COR-L47 (cell line): ENCODE measurements at places on chromosomes 2 and 18.

DNA sequence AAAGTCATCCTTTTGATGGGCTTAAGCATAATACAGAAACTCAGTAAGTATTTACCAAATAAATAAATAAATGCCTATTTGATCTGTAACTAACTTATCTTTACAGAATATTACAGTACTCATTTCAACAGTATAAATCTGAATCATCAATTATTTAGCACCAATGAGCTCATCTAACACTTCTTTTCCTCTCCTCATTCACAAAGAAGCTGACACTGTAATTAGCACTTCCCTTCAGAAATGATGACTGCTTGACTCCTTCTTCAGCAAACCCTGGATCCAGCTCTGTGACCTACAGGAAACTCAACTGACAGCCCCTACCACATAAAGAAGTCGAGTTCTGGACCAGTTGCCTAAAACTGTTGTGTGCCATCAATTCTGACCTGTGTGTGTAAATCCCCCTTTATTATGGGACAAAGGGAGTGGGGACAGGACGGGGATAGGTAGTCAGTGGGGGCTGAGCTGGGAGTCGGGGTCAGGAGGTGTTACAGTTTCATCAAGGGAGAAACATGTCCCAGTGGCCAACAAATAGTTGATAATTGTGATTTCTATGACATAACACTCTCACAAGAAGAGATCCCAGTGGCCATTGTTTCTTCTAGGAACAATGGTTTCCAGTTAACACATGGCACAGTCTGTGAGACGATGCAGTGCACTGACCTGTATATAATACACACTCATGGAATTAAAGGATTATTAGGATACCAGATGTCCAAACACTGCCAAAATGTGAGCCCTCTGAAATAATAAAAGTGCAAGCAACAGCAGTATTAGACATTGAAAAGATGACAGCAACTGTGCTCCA lies 68.7 kb downstream of the STK39 start:
- DNase-seq, result peak; percentile 16

GRCh38 chr2:182349268-182349667 lies 77.6 kb downstream of the PDE1A start:
- DNase-seq, result no peak

- no peak for DNase-seq
Observed at GRCh38 chr2:164739966-164740365, 101.7 kb downstream of the COBLL1 start.

- DNase-seq, result peak; percentile 38
Observed at GRCh38 chr18:22813648-22814328, 119.3 kb upstream of the RBBP8 start.

- peak; percentile 75 for DNase-seq
Observed at GRCh38 chr2:214410918-214411554, at the start of gene VWC2L. Gene VWC2L (plus strand): TSS chr2:214411054. CDS start chr2:214414194, 3,140 bp downstream.

- DNase-seq, result no peak
Observed at GRCh38 chr2:231347081-231347480, 48.4 kb upstream of the B3GNT7 start.

DNA sequence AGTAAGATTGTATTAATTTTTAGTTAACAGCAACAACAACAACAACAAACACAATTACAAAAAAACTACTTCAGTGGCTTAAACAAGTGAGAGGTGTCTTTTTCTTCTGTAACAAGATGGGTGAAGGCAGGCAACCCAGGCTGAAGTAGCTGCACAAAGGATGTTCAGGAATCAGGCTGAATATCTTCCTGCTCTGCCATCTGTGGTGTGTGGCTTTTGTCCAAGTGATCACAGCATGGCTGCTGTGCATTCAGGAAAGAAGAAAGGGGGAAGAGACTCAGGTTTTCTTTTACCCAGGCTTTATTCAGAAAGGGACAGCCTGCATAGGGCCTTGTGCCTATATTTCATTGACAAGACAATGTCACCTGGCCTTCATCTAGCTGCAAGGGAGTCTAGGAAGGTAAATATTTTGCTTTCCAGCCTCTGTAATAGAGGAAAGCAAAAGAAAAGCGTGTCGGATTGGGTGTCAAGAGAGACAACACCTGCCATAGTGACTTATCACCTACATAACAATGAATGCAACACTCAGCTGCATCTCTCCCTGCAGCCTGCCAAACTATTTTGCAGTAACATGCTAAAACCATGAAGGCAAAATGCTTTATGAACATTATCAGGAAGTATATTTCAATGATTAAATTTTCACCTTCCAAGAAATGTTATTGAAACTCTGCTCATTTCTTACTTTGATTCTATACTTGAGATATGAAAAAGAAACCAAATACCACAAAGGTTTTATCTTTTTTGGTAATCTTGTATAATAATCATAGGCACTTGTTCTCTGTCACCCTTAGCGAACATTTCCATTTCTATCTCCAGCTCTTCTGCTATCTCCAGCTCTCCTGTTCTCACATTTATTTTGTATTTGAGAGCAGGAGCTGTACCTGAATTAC lies 14.6 kb downstream of the G6PC2 start:
- DNase-seq, result no peak

- DNase-seq, result peak; percentile 32
Observed at GRCh38 chr2:141554810-141555209, 576.0 kb downstream of the LRP1B start.

- no peak for DNase-seq
Observed at GRCh38 chr2:164711766-164712138, 90.5 kb upstream of the GRB14 start.

DNA sequence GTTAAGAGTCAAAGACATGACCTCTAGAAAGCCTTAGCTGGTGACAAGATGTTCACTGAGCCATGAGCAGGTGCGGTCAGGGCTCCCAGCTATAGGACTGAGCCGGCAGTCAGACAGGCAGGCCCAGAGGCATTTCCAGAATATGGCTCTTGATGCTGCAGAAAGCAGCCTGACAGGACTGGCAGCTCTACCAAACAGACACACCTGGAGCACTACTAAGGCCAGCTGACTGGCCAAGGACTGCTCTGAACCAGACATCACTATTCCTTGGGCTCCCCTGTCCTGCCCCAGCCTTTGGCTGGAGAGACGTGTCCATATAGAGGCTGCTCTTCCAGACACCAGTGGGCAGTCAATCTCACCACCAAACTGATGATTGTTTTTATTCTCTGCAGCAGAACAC lies 98.8 kb downstream of the RIF1 start:
- DNase-seq, result no peak

GRCh38 chr2:195737511-195738325 lies 80.7 kb downstream of the SLC39A10 start:
- DNase-seq, result no peak

DNA sequence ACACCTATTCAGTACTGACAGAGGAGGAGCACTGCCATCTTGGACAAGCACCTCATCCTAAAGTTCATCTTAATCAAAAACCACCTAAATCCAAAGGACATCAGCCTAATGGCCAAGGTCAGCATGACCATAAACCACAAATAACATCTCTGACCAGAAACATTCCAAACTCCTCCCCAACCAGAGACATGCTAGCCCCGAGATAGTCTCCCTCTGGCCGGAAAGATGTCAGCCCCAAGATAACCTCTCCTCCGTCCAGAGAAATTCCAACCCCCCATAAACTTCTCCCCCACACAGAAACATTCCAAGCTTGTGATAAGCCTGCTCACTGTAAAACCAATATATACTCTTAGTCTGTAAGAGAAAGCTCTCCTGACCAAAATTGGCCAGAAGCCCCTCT lies 260.6 kb downstream of the CLIP4 start:
- DNase-seq, result no peak

DNA sequence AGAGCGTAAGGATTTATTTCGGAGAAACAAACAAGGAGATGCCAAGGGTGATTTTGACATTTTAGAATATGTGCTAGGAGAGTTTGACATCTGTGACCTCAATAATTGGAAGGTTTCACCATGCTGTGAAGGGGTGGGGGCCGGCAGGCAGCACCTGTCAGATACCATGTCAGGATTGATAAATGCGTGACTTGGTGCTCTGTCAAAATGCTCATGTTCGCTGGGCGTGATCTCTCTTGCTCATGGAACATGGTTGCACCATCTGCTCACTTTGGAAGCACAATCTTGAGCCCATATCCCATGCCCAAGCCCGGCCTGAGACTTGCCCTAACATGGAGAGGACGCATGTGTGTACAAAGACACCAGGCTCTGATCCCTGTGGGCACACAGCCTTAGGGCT lies 347.6 kb downstream of the RNF144A start:
- no peak for DNase-seq

GRCh38 chr2:189285962-189286645 lies 106.5 kb upstream of the COL5A2 start:
- no peak for DNase-seq

- no peak for DNase-seq
Observed at GRCh38 chr18:3218819-3219218, 949 bp downstream of the MYOM1 start.

- DNase-seq, result no peak
Observed at GRCh38 chr2:3547915-3548314, 10.2 kb downstream of the RNASEH1 start.

GRCh38 chr2:97718051-97718882 lies 4.9 kb downstream of the ZAP70 start:
- DNase-seq, result no peak

GRCh38 chr18:48819276-48819675 lies 131.5 kb downstream of the SMAD7 start:
- no peak for DNase-seq

DNA sequence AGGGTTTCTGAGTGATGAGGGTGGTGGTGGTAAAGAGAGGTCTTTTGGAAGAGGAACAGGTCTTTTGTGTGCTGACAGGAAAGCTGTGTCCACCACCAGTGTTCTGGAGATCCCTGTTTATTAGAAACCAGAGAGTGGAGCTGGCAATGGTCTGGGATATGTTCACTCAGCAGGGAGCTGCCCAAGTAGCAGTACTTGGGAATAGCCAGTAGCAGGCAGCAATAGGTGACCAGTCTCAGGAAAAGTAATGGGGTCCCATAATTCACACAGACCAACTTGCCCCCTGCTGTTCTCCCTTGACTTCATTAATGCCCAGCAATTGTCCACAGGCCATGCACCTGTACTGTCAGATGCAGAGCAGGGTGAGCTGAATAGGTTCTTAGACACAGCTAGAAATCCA lies 1.8 kb downstream of the TSPYL6 start:
- no peak for DNase-seq

DNA sequence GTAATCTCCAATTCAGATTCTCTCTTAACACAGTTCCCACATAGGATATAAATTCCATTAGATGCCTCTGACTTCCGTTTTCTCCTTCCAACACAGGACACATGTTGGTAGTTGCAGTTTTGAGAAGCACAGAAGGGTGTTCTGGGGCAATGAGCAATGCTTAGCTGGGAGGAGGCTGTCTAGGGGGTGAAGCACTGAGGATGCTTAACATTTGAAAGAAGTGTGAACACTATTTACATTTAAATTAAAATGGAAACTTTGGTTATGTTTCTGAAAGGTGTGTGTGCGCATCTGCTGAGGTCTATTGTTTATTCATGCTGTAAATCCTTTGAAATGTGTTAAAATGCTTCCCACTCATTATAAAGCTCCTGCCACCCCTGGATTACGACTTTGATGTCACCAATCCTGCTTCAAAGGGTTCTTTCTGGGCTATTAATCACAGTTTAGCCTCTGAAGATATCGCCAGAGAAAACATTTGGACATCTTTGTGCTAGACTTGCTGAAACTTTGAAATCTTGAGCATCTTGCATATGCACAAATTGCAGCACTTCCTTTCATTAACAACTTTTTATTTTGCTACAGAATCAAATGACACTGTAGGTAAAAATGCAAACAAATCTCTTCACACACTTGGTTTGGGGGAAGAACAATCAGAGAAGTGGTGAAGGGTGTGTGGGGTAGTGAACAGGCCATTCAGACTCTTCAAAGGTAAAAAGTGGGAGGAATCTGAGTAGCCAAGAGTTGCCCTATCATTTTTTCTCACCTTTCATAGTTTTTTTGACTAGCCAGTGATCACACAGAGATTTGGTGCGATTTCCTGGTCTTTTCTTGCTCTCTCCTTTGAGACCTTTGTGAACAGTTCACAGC lies 258.4 kb downstream of the MYO3B start:
- no peak for DNase-seq

DNA sequence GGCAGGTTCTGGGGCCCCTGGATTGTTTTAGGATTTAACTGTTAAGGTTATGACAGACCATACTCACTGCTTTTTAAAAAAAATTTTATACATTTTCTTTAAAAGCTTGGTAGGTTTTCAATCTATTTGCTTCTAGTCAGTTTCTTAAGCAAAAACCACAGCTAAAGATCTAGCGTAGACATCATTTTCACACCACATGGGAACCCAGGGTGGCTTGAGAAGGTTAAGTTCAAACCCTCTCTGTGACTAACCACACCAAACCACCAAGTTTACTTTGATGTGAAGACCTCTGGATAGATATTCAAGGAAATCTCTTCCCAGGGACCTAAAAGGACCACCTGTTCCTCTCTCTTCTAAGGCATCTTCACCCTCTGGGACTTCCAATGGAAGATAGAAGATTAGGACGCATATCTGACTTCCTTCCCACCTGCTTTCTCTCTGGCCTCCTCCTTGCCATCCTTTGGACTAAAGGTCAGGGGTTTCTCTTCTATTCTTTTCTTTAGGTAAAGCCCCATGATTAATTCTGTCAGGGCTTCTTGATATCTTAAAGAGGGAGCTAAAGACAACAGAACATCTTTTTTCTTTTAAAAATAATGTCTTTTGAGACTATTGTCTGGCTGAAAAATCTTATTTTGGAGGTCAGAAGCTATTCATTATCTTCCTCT lies 32.3 kb downstream of the FOSL2 start:
- DNase-seq, result no peak

DNA sequence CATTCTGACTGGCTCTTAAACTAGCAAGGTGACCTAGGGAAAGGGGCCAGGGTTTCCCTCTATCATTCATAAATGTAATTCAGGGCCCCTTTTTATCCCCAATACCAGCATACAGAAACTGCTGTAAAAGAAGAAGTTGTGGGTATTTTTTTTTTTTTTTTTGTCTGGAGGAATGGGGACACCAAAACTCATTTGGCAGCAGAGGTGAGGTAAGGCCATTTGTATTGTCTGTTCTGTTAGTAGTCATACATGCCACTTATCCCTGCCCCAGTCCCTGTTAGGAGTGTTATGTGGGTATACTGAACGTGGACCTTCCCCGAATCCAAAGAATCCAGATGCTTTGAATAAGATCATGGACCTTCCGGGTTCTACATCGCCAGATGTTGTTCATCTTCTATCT lies 1.7 kb downstream of the SEPTIN2 start:
- no peak for DNase-seq
